Hindlimb muscle (tissue), 1 donor: ENCODE measurements at places on chromosomes 16 and 17.

GRCh38 chr16:68715471-68715870 is 21.6 kb upstream of the CDH1 start:
- no peak for DNase-seq

GRCh38 chr16:31460582-31461002 is 1.3 kb downstream of the ARMC5 start:
- no peak for DNase-seq

- DNase-seq = no peak
Observed at GRCh38 chr17:8066841-8067775, 20.4 kb downstream of the ALOX12B start.

GRCh38 chr16:26197707-26198106 is 505.9 kb downstream of the HS3ST4 start:
- no peak for DNase-seq
